Dermis blood vessel endothelial cell (primary cell): ENCODE measurements at places on chromosomes 5 and 9. TPM values are rescaled to one million over a fixed set of nuclear protein-coding genes. Genes with fewer than 3 reads are reported as not detected.

Gene PDE4D
- total RNA-seq, result 31.1 and 41.0 TPM in 2 replicates

Gene MLANA
- total RNA-seq, result not detected in 2 replicates

Gene ACOT12
- 0.37 TPM in 1 of 2 replicates, not detected in the other for total RNA-seq

Gene C9orf50
- not detected in 2 replicates for total RNA-seq

Gene AGXT2
- 0.05 TPM in 1 of 2 replicates, not detected in the other for total RNA-seq

Gene SPATA31E1
- total RNA-seq, result not detected in 2 replicates

Gene SPINK7
- not detected in 2 replicates for total RNA-seq

Gene SLC25A48
- not detected in 2 replicates for total RNA-seq

Gene GLRA1
- total RNA-seq, result not detected in 2 replicates

Gene TLE1
- 65.7 and 92.7 TPM in 2 replicates for total RNA-seq
